ENCODE measurements at places on chromosomes 6 and 20. TPM values are rescaled to one million over a fixed set of nuclear protein-coding genes. Genes with fewer than 3 reads are reported as not detected.
A peak's percentile ranks its signal among the peaks of the same experiment; 100 is the strongest.

- DNase-seq: no peak
Observed at GRCh38 chr6:108874470-108875160, 26.4 kb downstream of the ARMC2 start.

DNA sequence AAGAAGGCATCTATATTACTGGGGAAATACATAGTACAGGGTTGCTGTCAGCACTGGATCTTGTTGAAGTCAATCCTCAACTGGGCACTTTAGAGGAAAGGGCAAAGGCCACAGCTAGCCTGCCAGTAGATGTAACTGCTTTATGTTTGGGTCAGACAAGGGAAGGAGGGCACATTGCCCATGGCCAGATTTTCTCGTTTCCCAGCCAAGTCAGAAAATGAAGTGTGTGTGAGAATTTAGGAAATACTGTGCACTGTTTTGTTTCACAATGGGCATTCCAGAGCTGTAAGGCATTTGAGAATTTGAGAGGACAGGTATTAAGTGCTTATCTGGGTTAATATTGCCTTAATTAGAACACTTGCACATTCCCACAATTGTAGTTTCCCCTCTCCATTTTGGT, 183.9 kb upstream of the MCHR2 start:
- DNase-seq: no peak

LTA gene
- total RNA-seq: not detected

GRCh38 chr6:116633685-116634084, 17.4 kb downstream of the RSPH4A start:
- no peak for DNase-seq

DNA sequence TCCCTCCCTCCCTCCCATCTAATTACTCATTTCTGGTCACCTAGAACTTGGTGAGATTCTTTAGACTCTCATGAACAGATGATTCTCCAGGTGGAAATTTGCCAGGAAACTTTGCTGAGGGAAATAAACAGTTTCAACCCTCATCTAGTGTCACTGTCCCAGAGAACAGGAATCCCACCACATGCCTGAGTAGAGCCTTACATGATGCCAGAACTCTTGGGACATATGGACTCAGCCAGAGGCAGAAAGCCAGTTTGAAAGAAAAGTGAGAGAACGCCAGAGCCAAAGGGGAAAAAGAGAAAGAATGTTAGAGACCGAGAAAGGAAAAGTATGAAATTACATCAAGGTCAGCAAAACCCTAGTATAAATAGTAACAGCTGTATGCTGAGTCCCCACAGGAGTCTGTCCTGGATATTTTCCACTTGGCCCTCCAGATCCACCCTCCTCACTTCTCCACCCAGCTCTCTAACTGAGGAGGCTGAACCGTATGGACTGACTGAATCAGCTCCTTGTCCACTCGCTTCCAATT, 127.5 kb upstream of the COL21A1 start:
- peak; percentile 36 for DNase-seq

ZSCAN31 gene
- 11.4 TPM for total RNA-seq

- peak; percentile 34 for DNase-seq
Observed at GRCh38 chr6:121437851-121438651, 2.6 kb downstream of the GJA1 start.

DNA sequence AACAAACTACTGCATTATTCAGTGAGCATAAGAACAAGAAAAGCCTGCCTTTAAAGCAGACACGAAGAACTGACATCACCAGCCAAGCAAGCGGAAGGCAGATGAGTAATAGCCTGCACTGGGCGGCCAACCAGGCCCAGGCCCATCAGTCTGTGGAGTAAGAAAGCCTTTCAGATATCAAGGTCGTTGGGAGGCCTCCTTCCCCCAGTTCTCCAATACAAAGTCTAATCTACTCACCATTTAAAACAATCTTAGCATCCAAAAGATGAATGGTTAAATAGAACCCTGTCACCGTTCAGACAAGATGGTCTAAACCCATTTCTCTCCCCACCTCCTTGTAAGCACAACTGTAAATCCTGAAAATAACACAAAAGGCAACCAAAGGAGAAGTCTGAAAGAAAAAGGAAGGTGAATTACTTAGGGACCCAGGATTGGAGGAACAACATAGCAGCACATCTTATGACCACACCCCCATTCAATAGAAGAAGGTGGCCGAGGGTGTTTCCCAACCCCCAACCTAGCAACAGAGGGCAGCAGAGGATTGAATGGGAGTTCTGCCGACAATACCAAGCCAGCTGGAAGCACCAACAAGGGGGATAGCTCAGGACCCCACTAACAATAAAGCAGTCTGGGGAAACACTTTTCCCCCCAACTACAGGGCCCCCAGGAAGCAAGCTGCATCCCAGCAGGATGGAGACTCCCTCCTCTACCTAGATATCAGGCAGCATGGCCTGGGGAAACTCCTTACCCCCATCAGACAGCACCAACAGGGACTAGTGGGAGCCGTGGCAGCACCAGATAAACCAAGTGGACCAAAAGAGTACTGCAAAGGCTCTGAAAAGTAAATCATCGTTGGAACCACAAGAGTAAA, 67.9 kb downstream of the ZHX3 start:
- peak; percentile 84 for DNase-seq

GRCh38 chr20:37745553-37745952, 51.7 kb downstream of the CTNNBL1 start:
- DNase-seq: no peak

SH3BGRL2 gene
- total RNA-seq: 11.9 TPM

DNA sequence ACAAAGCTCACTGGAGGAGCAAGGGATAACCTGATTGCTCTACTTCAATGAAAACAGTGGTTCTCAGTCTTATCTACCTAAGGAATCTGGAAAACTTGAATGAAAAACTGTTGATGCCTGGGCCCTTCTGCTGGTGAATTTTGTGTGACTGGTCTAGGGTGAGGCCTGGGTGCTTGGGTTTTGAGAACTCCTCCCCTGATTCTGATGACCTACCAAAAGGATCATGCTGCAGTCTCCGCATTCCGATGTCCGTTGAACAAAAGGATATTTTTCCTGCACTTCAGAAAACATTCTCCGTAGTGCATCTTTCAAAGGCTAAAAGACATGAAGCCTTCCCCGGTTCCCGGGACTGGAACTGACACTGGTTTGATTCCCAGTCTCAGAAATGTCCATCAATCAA, 157.9 kb downstream of the SYNDIG1 start:
- no peak for DNase-seq

SLC24A3 gene
- total RNA-seq: 2.1 TPM

DNA sequence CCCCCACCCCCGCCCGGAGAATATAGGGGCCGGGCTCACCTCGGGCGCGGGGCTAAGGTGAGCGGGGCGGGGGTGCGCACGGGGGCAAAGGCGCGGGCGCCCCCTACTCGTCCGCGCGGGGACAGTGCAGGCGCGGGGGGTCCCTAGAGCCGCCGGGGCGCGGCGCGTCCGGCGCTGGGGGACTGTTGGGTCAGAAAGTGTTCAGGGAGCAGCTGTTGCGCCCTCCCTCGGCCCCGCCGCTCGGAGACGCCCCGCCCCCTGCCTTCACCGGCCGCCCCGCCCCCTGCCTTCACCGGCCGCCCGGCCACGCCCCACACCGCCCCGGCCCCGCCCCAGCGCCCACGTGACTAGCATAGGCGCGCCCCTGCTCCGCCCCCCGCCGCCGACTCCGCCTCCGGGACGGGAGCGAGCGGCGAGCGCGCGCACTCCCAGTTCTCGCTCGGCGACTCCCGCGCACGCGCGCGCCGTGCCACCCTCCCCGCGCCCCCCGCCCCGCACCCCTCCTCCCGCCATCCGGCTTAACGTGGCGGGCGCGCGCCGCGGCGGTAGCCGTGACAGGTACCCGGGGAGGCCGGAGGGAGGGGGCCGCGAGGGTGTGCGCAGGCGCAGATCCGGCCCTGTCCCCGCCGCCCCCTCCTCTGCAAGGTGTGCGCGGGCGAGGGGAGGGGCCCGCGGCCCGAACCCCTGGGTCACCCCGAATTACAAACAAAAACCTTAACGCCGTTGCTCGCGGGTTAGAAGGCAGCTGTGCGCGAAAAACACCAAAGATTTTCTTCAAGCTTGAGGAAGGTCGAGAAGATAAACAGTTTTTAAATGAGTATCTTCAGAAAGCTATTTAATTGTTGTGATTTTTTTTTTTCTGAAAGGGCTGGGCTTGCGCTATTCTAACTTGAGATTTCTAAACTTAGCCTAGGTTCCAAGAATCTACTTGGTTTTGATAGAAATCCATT, 704 bp upstream of the ZNF217 start:
- peak; percentile 97 for DNase-seq

- no peak for DNase-seq
Observed at GRCh38 chr6:1729133-1729749, 119.5 kb downstream of the FOXC1 start.

TREM1 gene
- 1.7 TPM for total RNA-seq

PGC gene
- not detected for total RNA-seq

Data from left cardiac atrium (tissue), 4 donors.